GM23248 (cell line): ENCODE measurements at places on chromosomes 3 and 15. TPM values are rescaled to one million over a fixed set of nuclear protein-coding genes. Genes with fewer than 3 reads are reported as not detected.

GRCh38 chr3:49133226-49133951 lies 539 bp upstream of the LAMB2 start:
- peak overlapping the region; percentile 76 for H3K27ac ChIP-seq
- peak overlapping the region; percentile 91 for H3K4me3 ChIP-seq
- H3K4me1 ChIP-seq: peaks cover 13% of the 10 kb centered on the region; the same call in 1 of the 2 replicates
- H3K27me3 ChIP-seq: no peaks in the 10 kb centered on the region
- peak; percentile 95 for DNase-seq
- H3K36me3 ChIP-seq: peaks cover 5% of the 10 kb centered on the region; the same call in 1 of the 2 replicates

GRCh38 chr3:48555231-48555948 lies 1.2 kb downstream of the PFKFB4 start:
- no peaks in the 10 kb centered on the region for H3K36me3 ChIP-seq
- H3K4me3 ChIP-seq: peak overlapping the region; percentile 71
- no peaks in the 10 kb centered on the region for H3K27me3 ChIP-seq
- H3K27ac ChIP-seq: no peak overlapping the region
- DNase-seq: no peak

DNA sequence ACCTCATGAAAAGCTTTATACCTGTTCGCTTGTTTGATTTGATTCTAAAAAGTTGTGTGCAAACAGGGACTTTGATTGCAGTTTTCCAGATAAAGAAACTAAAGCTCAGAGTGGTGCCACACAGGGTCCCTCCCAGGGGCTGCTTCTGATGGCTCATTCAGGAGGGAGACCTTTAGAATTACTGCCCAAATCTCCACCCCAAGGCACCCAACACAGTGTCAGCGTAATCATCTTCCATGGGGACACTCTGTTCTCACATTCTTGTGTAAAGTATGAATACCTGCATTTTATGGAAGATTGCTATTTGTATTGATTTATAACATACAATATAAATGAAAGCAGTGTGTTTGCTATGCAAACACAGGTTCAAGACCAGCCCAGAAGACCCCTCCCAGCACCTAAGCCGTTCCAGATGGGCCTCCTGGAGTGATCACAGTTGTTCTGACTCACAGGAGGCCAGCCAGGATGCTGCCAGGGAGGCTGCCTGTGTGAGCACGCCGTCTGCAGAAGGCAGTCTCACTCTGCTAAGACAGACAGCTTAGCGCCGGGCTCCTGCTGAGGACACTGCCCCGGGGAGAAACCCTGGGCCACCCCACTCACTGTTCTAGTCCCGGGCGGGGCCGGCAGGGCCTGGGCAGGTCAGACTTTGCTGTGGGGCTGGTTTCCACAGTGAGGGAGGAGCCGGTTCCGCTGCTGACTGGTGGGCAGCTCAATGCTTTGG lies 185.6 kb downstream of the FAM43A start:
- H3K4me1 ChIP-seq: peaks cover 24% of the 10 kb centered on the region
- DNase-seq: peak; percentile 96
- no peaks in the 10 kb centered on the region; the same call in 1 of the 2 replicates for H3K27me3 ChIP-seq
- peak overlapping the region; percentile 21; the same call in 1 of the 2 replicates for H3K4me3 ChIP-seq

- H3K27ac ChIP-seq: peak overlapping the region; percentile 93
- peaks cover 56% of the 10 kb centered on the region for H3K4me1 ChIP-seq
- H3K27me3 ChIP-seq: no peaks in the 10 kb centered on the region
- peaks cover 36% of the 10 kb centered on the region for H3K36me3 ChIP-seq
- DNase-seq: peak; percentile 87
Measured at GRCh38 chr15:67188551-67189218, 65.8 kb downstream of the AAGAB start.

- H3K27ac ChIP-seq: no peak overlapping the region
- H3K4me1 ChIP-seq: peaks cover 17% of the 10 kb centered on the region
- H3K4me3 ChIP-seq: no peak overlapping the region
- H3K27me3 ChIP-seq: no peaks in the 10 kb centered on the region
- peaks cover 23% of the 10 kb centered on the region for H3K36me3 ChIP-seq
Measured at GRCh38 chr3:127808197-127808596, 14.1 kb downstream of the MGLL start.

DNA sequence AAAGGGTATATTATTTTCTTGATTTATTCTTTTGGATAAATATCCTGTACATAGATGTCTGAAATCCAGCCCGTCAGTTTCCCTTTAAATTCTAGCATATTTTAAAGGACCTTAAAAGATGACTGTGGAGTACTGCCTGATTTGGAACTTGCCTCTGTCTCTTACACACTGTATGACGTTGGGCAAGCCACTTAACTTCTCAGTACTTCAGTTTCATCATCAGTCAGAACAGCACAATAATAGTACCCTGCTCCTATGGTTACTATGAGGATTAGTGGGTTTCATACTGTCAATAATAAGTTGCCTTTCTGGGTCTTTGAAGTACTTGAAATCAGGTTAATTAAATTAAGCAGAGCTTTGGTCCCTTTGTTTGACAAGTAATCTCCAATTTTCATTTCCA lies 374.3 kb downstream of the TIGIT start:
- H3K27ac ChIP-seq: no peak overlapping the region
- peaks cover 13% of the 10 kb centered on the region for H3K4me1 ChIP-seq
- no peak overlapping the region for H3K4me3 ChIP-seq
- DNase-seq: peak; percentile 28

DNA sequence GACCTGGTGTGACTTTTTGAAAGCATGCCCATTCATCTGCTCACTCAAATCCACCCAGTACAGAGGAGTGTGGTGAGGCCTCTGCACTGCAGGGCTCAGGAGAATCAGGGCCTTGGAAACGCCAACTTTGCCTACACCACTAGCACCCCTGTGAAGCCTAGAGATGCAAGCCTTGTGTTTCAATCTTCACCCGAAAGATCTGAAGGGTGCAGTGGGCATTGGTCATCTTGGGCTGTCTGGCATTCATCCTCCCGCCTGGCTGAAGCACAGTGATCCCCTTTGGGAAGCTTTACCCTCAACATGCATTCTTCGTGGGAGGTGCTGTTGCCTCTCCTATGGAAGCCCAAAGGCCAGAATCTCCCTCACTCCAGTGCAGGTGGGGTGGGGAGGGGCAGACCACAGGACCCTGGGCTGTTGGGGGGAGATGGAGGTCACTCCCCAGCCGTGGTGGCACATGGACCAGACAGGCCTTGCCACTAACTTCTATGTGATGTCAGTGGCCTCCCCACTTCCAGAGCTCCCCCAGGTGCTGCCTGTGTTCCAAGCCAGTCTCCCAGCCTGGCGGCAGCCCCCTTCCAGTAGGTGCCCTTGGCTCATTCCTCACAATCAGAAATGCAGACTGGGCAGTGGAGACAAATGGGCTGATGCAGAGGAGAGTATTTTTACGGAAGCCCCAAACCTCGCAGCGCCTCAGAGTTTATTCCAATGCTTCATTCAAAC lies 92.5 kb downstream of the ADAMTS17 start:
- DNase-seq: no peak
- H3K4me1 ChIP-seq: no peaks in the 10 kb centered on the region
- no peaks in the 10 kb centered on the region for H3K36me3 ChIP-seq

DNA sequence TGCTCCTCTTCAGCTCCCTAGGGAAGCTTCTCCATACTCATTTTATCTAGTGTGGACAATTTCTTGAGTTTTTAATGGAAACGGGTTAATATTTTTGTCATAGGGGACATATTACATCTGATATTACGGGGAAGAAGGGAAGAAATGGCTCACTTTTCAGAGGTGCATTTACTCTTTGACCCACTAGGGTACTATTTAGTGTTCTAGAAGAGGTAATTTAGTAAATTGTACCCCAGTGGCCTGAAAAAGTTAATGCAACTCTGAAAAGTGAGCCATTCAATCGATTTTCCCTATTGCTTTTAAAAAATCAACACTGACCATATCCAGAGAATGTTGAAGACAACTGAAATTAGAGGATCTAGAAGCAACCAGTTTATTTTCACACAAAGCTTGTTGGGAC lies 71.2 kb downstream of the MAP2K5 start:
- no peaks in the 10 kb centered on the region for H3K4me1 ChIP-seq
- DNase-seq: no peak
- H3K27ac ChIP-seq: no peak overlapping the region
- H3K36me3 ChIP-seq: no peaks in the 10 kb centered on the region
- H3K27me3 ChIP-seq: no peaks in the 10 kb centered on the region
- H3K4me3 ChIP-seq: no peak overlapping the region

Gene TRH
- not detected in 2 replicates for total RNA-seq
